ENCODE measurements at places on chromosomes 4 and X. TPM values are rescaled to one million over a fixed set of nuclear protein-coding genes. Genes with fewer than 3 reads are reported as not detected.
A peak's percentile ranks its signal among the peaks of the same experiment; 100 is the strongest.

DNA sequence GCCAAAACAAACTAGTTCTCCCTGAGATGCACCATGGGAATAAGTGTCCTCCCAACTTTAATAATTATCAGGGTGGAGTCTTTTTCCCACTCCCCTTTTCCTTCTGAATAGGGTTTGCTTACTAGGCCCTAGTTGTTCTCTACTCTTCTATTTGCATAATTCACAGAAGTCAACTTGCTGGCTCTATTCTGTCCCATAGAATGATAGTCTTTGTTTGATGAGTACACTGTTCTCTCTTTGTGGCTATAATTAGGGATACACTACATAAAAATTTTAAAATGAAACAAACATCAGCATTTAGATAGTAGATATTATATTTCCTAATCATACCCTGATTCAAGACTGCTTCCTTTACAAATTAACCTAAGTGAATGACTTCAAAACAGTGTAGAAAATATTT, 10.3 kb downstream of the PDHA2 start:
- no peak for ATAC-seq

- no peak for ATAC-seq
Measured at GRCh38 chr4:47473141-47473750, 9.7 kb upstream of the COMMD8 start.

Gene TMPRSS11F
- 12.4 TPM for total RNA-seq

DNA sequence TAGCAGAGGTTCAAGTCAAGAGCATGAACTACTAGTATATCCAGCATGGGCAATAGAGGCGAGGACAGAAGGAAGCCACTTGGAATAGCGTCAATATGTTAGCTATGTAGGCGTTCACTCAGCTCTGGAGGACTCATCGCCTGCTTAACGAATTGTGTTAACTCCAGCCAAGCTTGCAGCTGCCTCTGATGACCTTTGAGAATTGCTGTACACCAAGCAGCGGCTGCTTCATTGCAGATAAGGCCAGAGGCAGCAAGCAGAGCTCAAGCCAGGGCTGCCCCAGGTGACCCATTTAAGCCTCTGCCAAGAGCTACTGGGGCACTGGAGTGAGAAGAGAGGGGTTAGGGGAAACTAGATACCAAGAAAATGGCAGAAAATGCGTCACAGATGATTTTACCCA, 160.2 kb upstream of the IGFBP7 start:
- ATAC-seq = no peak

DNA sequence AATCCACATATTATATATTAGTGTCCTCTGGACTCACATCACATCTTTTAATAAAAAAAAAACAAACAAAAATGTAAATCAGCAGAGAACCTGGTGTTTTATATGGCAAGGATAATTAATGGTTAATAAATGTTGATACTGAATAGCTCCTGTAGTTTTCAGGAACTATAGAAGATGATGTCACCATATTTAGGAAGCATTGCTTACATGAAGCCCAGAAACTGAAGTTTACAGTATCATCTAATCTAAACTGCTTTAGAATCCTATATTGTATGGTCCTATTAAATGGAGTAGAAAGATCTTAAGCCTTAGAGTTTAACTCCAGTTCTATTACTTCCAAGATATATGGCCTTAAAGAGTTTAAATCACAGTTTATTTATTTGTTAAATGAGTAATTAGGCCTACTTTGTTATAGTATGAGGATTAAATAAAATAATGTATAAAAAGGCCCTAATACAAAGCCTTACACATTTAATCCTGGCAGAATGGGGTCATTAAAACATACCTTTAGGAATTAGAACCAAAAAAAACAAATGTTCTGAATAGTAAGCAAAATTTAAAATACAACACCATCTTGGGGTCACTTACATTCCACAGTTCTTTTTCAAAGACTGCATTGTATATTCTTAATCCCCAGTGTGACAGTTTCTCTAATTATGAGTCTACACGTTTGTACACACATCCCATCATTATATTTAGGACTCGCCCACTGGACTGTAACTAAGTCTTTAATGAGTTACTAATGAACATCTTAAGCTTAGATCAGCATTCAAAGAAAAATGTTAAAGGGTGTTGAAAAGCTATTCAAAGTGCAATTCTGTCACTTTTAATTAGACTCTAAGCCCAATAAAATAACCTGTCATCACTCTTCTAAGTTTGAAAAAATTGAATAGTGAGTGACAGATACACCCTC, 305.9 kb downstream of the ADGRL3 start:
- ATAC-seq = no peak

GRCh38 chr4:45408996-45409395, 682.6 kb upstream of the GNPDA2 start:
- ATAC-seq = no peak

Gene NPY2R
- total RNA-seq = not detected

Gene CXCL11
- total RNA-seq = 0.24 TPM

GRCh38 chrX:41491267-41492004, 44.3 kb downstream of the NYX start:
- peak; percentile 96 for ATAC-seq

DNA sequence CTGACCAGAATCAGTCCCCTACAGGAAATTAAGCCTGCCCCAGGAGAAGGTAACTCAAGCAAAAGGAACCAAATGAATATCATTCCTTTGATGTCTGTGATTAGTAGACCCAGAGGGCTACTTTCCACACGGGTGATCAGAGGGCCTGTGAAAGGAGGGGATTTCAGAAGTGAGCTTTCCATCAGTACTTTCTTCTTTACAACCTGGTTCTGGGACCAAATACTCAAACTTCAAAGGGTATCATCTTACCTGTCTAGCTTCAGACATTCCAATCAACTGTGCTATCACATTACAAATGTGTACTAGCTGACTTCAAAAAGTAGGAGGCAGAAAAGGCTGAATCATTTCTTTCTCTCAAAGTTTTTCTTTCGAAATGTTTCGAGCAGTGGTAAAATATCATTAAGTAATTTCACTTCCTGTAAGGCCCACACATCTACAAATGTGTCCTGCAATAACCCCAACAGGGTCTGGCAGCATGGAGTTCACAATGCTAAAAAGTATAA, 23.9 kb downstream of the ACSL4 start:
- ATAC-seq = no peak

Measured in esophagus mucosa (tissue), 1 donor.